ENCODE measurements at places on chromosomes 3 and 15.

DNA sequence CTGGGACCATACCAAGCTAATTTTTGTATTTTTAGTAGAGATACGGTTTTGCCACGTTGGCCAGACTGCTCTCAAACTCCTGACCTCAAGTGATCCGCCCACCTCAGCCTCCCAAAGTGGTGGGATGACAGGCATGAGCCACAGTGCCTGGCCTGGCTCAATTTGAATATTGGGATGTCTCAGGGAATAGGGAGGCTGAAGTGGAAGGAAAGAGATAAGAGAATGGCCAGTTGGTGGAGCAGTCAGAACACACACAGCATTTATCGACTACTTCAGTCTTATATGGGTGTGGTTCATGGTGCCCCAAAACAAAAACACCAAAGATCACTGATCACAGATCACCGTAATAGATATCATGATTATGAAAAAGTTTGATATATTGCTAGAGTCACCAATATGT, 144.4 kb downstream of the GMNC start:
- DNase-seq, result no peak

GRCh38 chr3:112027826-112028225, 6.7 kb upstream of the TMPRSS7 start:
- DNase-seq, result no peak

DNA sequence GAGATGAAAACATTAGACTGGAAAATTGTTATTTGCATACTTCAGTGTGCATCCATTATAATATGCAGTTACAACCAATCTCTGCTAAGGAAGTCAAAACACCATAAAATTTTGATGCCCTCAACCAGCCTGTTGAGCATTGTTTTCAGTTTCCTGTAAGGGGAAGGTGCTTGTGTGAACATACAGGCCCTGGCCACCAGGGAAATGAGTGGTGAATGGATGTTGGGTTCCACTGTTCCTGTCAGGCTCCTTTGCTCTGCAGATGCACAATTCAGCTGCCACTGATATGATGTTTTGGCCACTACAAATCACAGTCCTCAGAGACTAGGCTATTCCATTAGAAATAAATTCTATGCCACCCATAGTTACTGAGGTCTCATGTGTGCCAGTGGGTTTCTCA, 184.6 kb downstream of the SYNPR start:
- no peak for DNase-seq

DNA sequence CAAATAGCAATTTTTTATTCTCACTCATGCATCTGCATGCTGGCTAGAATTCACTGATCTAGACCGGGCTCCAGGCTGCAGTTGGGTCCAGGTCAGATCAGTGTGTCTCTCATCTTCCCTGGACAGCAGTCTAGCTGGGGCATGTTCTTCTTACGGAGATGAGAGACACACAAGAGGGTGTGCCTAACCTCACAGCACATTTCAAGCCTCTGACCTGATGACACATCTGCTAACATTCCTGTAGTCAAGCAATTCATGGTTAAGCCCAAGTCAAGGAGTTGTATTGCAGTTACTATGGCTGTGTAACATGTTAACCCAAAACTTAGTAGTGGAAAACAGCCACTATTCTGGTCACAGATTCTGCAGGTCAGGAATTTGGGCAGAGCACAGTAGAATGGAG, 13.1 kb downstream of the BSN start:
- no peak for DNase-seq

DNA sequence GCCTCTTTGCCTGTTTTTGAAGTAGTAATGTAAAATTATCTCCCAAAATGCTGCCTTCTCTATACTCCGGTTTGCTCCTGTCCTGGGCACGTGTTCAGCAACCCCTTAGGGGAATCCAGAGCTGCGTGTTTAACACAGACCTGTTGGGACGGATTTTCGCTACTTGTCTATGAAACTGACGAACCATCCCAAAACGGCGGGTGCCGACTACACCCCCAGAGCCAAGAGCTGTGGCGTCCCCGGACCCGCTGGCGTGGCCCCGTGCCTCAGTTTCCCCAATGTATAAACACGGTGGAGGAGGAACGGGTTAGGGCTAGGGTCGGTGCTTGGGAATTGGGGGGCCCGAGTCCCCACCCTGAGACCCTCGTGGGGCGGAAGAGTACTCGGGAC, 473 bp downstream of the FHIT start:
- peak; percentile 67 for DNase-seq

- no peak for DNase-seq
Observed at GRCh38 chr15:92033314-92033713, 179.8 kb downstream of the SLCO3A1 start.

DNA sequence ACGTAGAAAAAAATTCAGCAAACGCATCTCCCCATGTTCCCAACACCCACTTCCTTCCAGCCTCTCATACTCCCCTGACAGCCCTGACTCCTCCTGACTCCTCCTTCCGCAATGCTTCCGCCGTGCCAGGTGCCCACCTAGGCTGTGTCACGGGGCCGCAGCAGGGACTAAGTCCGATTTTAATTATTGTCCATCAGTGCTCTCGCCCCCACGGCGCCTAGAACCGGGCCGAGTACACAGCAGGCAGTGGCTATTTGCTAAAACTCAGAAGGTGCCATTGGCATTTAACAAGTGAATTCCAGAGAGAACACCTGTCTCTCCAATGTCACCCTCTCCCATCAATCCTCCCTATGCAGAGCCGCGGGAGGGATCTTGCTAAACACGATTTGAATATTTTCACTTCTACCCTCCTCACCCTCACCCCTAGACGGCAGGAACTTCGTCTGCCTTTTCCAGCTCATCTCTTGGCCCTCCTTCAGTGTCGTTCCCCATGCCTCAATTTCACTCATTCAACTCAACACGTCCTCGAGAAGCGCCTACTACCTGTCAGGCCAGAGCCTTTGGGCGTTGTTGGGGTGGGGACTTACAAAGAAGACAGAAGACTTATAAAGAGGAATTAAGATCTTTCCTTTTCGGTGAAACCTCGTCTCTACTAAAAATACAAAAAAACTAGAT, 11.5 kb upstream of the SHF start:
- no peak for DNase-seq
